ENCODE measurements at places on chromosomes 5 and 9.

GRCh38 chr5:52743012-52743411 is 44.7 kb upstream of the ITGA1 start:
- DNase-seq, result no peak

GRCh38 chr5:134579284-134579771 is 53.3 kb downstream of the SAR1B start:
- DNase-seq, result peak; percentile 71

- no peak for DNase-seq
Observed at GRCh38 chr5:10266839-10267238, 16.8 kb downstream of the CCT5 start.

DNA sequence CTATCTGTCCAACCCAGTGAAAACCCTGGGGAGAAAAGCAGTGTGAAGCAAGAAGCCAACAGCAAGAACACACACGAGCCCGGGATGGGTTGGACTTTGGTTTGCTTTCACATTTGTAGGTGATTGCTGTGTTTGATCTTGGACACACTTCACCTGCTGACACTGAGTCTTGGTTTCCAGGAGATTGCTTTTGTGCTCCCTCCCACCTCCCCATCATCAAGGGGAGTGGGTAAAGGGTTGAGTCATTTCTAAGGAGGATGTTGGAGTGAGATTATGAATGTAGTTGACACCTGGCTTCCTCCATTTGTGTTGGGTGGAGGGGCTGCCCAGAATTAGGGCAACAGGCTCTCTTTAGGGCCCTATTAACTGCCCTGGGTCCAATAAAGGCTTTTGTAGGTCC is 37.5 kb downstream of the ANKDD1B start:
- no peak for DNase-seq

- DNase-seq, result no peak
Observed at GRCh38 chr5:63727583-63727982, 234.7 kb downstream of the HTR1A start.

DNA sequence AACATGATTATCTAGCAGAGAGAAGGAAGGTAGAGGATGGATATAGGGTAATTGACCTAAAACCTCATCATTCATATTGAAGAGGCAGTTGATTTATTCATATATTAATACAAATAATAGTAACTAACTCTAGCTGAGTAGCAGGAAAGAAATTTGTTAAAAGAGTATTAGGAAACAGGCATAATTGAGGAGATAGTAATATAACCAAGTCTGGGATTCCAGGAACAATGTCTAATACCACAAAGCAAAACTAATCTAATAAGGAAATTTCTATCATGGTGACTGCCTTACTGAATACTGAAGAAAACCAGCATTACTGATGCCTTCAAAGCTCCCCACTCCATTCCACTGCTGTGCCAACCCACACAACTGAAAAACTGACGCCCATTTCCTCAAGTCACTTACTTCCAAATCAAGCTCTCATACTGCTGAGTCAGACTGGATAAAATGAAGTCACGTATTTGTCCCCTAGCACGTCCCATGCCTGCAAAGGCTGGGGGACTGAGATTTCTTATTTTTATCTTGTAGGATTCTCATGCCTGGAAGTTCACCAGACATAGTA is 153.9 kb downstream of the SMC2 start:
- DNase-seq, result no peak

GRCh38 chr5:52134013-52134650 is 653.6 kb upstream of the ITGA1 start:
- DNase-seq, result no peak

DNA sequence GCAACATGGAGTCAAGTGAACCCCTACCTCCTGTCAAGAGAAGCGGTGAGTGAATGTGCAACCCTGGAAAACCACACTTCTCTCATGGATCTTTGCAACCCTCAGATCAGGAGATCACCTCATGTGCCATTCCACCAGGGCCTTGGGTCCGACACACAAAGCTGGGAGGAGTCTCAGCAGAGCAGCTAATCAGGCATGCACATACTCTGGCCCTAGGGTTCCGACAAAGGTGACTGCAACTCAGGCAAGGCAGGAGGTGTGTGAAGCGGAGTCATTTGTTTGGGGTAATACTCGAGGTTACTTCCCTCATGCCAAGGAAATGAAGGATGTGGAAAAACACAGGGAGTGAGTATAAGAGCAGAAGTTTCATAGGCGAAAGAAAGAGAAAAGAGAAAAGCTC is 96.1 kb downstream of the GABRG2 start:
- no peak for DNase-seq

DNA sequence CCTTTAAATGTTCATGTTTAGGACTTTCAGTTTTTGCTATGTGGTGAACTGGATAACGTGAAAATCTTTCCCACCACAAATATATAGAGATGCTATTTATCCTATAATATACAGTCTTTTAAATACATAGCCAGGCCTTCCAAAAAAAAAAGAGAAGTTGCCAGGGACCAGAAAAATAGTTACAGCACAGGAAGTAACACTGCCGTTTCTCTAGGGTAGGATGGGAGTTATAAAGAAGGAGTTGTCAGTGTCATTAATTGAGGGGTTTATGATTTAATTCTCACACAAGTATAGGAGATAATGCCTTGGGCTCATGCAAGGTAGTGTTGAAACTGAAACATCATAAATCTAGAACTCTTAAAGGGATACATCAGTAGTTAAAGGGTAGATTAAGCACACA is 83.9 kb downstream of the LRRC70 start:
- DNase-seq, result no peak

DNA sequence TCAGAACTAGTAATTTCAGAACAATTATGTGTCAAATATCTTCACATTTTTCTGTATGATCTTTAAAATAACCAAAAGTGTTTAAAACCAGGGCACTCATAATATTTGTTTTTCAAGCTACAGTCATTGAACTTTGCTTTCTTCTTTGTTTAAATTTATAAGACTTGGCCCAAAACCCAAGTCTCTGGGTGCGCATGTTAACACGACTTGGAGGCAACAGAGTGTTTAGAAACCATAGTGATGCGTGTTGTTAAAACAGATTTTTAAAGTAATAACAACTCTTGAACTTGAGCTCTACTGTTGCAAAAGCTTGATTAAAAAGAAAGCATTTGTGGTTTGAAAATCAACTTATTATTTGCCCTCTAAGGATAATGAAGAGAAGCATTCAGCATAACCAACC is 26.0 kb upstream of the GRIN3A start:
- no peak for DNase-seq

GRCh38 chr5:94983861-94984535 is 300.9 kb downstream of the MCTP1 start:
- DNase-seq, result no peak

- DNase-seq, result no peak
Observed at GRCh38 chr5:156552855-156553358, 225.9 kb downstream of the SGCD start.

GRCh38 chr9:132003896-132004295 is 75.8 kb downstream of the MED27 start:
- DNase-seq, result no peak

GRCh38 chr5:154466671-154467070 is 11.4 kb downstream of the HAND1 start:
- DNase-seq, result no peak

DNA sequence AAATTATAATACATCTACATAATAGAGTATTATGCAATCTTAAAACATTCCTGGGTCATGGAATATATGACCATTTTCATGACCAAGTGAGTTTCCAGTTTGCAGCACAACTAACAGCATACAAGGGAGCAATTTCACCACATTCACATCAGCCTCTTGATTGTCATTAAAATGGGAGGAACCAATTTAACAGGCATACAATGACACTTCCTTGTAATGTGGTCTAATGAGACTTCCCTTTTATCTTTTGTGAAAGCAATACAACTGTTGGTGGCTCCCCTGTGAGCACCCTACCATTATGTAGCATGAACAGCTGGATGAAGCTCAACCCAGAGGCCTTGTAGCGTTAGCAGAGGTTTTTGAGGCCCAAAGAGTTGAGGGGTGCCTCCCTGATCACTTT is 13.6 kb upstream of the TMOD1 start:
- DNase-seq, result no peak

- no peak for DNase-seq
Observed at GRCh38 chr5:40603378-40603777, 76.3 kb upstream of the PTGER4 start.

GRCh38 chr9:93575796-93576257 is 557 bp upstream of the PHF2 start:
- DNase-seq, result peak; percentile 92

DNA sequence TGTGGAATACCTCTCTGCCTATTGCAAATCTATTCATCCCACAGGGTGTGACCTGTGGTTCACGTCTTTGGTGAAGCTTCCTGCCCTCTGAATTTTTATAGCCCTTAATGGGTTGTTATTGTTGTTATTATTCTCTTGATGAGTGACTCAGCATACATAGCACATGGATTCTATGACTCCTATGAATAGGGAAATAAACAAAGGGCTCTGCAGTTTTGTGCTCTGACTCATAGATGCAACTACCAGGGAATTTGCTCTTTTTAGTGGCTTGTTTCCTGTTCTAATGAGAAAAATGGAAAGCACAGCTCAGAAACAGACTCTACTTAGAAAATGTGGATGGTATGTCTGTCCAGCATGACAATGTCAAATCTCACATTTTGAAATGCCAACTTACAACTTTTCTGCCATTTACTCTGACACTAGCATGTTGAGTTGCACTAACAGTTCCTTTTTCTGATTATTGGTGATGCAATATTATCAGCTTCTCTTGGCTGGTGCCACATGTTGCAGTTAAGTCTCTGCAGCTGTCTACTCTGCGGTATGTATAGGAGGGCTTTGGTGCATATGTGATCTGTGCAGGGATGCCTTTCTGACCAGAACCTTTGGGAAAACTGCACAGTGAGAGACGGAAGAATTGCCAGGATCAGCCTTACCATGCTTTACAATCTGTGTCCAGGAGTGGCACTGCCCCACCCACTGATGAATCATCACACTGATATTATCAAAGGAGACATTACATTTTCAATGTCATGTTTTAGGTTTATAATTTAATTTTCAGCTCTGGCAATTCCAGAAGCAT is 996.4 kb upstream of the WWC1 start:
- no peak for DNase-seq

GRCh38 chr5:100746730-100747129 is 156.4 kb downstream of the ST8SIA4 start:
- no peak for DNase-seq
